Smooth muscle cell of the pulmonary artery (primary cell): ENCODE measurements at places on chromosomes 5 and 9. TPM values are rescaled to one million over a fixed set of nuclear protein-coding genes. Genes with fewer than 3 reads are reported as not detected.

The SRD5A1 gene
- 21.2 and 33.9 TPM in 2 replicates for total RNA-seq

The ABLIM3 gene
- total RNA-seq, result 37.7 and 38.4 TPM in 2 replicates

The SH3TC2 gene
- 2.4 and 3.1 TPM in 2 replicates for total RNA-seq

The GGTA1 gene
- 0.10 and 0.20 TPM in 2 replicates for total RNA-seq

The KIF4B gene
- total RNA-seq, result under 0.01 TPM in 1 of 2 replicates, not detected in the other

The SLCO4C1 gene
- total RNA-seq, result not detected in 2 replicates

The GFRA3 gene
- 0.03 TPM in 1 of 2 replicates, not detected in the other for total RNA-seq

The MTRR gene
- 18.6 and 27.0 TPM in 2 replicates for total RNA-seq

The KIF27 gene
- 3.0 and 3.3 TPM in 2 replicates for total RNA-seq

The ZCCHC10 gene
- total RNA-seq, result 7.6 and 9.3 TPM in 2 replicates

The RAD50 gene
- 28.2 and 29.7 TPM in 2 replicates for total RNA-seq

The NUTM2F gene
- not detected in 2 replicates for total RNA-seq

The MARCOL gene
- total RNA-seq, result not detected in 2 replicates

The CDHR2 gene
- total RNA-seq, result 0.17 TPM in 1 of 2 replicates, not detected in the other

The NR5A1 gene
- not detected in 2 replicates for total RNA-seq

The PCDHA9 gene
- total RNA-seq, result 0.07 and 0.10 TPM in 2 replicates

The SOHLH1 gene
- total RNA-seq, result not detected in 2 replicates

The CEP72 gene
- total RNA-seq, result 2.3 and 3.0 TPM in 2 replicates

The SPINK13 gene
- total RNA-seq, result not detected in 2 replicates
